ENCODE measurements at places on chromosomes 5 and 9. TPM values are rescaled to one million over a fixed set of nuclear protein-coding genes. Genes with fewer than 3 reads are reported as not detected.

- no peak overlapping the region for H3K27ac ChIP-seq
- H3K4me3 ChIP-seq: no peak overlapping the region
- H3K27me3 ChIP-seq: no peaks in the 10 kb centered on the region
- no peaks in the 10 kb centered on the region for H3K36me3 ChIP-seq
- DNase-seq: no peak
Measured at GRCh38 chr9:24333629-24334028, 212.1 kb downstream of the IZUMO3 start.

- H3K27ac ChIP-seq: no peak overlapping the region
- no peak for DNase-seq
- H3K36me3 ChIP-seq: no peaks in the 10 kb centered on the region
- H3K4me1 ChIP-seq: no peaks in the 10 kb centered on the region
Measured at GRCh38 chr5:17105744-17106418, 111.5 kb upstream of the BASP1 start.

GRCh38 chr9:135813671-135814290, 93.6 kb downstream of the CAMSAP1 start:
- no peak overlapping the region for H3K27ac ChIP-seq
- no peak for DNase-seq
- no peak overlapping the region for H3K4me3 ChIP-seq
- peaks cover 70% of the 10 kb centered on the region for H3K36me3 ChIP-seq

DNA sequence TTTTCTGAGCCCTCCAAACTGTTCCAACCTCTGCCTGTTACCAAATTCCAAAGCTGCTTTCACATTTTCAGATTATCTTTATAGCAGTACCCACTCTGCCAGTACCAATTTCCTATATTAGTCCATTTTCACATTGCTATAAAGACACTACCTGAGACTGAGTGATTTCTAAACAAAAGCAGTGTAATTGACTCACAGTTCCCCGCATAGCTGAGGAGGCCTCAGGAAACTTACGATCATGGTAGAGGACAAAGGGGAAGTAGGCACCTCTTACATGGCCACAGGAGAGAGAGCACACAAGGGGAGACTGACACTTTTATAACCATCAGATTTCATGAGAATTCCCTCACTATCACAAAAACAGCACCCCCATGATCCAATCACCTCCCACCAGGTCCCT, 105.0 kb downstream of the DTWD2 start:
- DNase-seq: no peak
- H3K27me3 ChIP-seq: no peaks in the 10 kb centered on the region
- H3K36me3 ChIP-seq: no peaks in the 10 kb centered on the region
- no peak overlapping the region for H3K27ac ChIP-seq
- H3K4me1 ChIP-seq: no peaks in the 10 kb centered on the region

DNA sequence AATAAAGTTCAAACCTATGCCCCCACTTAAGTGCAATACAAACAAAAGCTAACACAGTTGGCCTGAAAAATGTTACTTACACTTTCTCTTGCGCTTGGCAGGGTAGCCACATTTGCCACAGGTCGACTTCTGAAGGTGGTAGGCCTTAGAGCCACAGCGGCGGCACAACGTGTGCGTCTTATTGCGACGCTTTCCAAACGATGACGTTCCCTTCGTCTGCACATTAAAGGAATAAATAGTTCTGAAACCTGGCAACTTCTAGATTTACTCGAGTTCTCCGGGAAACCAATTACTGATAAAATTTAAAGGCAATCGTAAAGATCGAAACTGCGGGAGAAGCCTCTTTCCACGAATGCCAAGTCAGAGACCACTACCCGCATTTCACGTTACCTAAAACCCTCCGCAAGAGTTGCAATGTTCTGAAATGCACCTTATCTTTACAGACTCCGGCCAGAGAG, 602 bp downstream of the RPL37 start:
- H3K27ac ChIP-seq: peak overlapping the region; percentile 88
- H3K4me1 ChIP-seq: peaks cover 13% of the 10 kb centered on the region
- peak overlapping the region; percentile 78 for H3K4me3 ChIP-seq
- H3K36me3 ChIP-seq: peaks cover 45% of the 10 kb centered on the region
- peak; percentile 52 for DNase-seq

GRCh38 chr5:122258241-122258640, 53.8 kb upstream of the SNCAIP start:
- H3K27me3 ChIP-seq: no peaks in the 10 kb centered on the region
- no peak overlapping the region for H3K27ac ChIP-seq
- no peaks in the 10 kb centered on the region for H3K4me1 ChIP-seq

SLCO4C1 gene
- total RNA-seq: under 0.01 TPM

PCDHA2 gene
- 4.5 TPM for total RNA-seq
